ENCODE measurements at places on chromosomes 6 and 20. TPM values are rescaled to one million over a fixed set of nuclear protein-coding genes. Genes with fewer than 3 reads are reported as not detected.

The GJA1 gene
- not detected for total RNA-seq

The MMP24 gene
- not detected for total RNA-seq

DNA sequence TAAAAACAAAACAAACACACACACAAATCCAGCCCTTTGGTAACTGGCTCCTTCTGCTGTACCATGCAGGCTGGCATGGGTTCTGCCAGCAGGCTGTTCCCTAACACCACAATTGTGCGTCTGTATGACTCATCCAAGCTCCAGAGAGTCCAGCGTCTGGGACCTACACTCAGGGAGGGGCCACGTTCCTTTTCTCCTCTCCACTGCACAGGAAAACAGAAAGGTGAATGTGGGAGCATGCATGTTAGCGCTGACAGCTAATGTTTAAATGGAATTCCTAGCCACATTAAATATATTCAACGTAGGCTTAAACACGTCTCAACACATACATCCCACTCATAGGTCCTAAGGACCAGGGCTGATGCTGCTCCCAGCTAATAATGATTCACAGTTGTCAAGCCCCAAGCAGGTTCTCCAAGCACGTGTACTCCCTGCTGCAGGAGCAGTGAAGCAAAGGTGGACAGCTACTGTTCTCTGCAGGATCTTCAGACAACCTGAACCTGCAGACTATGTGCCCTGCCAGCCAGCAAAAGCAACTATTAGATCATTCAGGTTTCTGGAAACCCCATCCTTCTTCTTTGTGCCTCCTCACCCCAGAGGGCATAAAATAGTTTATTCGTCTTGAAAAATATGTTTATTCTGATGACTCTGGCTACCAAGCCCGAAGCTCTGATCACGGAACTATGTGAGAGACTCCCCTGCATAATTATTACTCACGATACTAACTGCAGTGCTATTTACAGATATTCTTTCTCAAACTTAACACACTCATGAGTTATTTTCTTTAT, 20.9 kb downstream of the MAP1LC3A start:
- DNase-seq = no peak

GRCh38 chr20:12535316-12535715, 473.5 kb upstream of the SPTLC3 start:
- DNase-seq = no peak

DNA sequence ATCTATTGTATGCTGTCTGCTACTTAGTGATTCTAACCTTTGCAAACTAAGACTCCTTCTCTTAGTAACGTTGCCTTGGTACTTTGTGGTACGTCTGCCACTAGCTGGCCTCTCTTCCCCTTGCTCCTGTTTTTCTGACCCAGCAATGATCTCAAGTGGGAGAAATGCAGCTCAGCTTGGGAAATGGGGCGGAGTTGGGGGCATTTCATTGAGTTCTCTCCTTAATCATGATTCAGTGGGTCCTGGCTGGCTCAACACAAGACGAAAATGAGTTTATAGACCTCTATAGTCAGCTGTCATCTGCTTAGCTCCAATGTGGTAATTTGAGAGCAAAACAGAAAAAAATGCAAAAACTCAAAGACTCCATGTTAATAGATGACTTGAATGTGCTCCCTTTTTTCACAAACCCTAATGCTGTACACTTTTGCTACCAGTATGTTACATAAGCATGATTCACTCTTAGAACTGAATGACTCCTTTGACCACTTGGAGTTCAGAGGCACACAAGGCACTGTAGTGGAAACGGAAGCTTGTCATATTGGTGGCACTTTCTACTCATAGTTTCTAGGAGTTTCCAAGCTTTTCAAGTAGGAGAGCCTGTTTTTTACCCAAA, 55.3 kb upstream of the SOX4 start:
- DNase-seq = no peak

The MICAL1 gene
- total RNA-seq = 120 TPM

DNA sequence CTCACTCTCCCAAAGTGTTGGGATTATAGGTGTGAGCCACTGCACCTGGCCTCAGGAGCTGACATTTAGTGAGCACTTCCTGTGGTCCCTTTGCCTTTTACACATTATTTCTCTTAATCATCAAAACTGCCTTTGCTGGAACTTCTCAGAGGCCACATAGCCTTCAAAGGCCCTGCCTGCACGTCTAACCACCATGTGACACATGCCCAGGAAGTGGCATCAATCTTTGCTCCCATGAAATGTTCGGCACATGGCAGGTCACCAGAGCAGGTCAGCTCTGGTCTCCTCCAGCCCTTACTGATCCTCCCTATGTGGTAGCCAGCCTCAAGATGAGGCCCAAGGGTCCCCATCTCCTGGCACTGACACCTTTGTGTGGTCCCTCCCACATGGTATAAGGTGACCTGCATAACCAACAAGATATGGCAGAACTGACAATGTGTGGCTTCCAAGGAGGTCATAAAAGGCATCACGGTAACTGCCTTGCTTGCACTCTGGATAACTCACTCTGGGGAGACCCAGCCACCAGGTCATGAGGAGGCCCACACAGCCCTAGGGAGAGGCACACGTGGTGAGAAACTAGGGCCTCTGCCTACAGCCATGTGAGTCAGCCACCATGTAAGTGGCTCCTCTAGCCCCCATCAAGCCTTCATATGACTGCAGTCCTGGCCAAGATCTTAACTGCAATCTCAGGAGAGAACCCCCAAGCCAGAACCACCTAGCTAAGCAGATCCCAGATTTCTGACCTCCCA, 28.8 kb upstream of the HMGA1 start:
- DNase-seq = no peak

DNA sequence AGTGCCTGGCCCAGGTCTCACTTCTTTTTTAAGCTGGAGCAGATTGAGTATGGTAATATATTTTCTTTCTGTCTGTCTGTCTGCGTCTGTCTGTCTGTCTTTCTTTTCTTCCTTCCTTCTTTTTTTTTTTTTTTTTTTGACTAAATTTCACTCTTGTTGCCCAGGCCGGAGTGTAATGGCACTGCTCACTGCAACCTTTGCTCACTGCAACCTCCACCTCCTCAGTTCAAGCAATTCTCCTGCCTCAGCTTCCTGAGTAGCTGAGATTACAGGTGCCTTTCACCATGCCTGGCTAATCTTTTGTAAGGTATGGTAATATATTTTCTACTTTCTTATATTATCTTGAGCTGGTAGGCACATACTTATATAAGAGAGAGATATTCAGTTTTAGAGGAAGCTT, 196.3 kb upstream of the MARCKS start:
- no peak for DNase-seq

- no peak for DNase-seq
Observed at GRCh38 chr20:11549172-11550103, 368.3 kb upstream of the BTBD3 start.

DNA sequence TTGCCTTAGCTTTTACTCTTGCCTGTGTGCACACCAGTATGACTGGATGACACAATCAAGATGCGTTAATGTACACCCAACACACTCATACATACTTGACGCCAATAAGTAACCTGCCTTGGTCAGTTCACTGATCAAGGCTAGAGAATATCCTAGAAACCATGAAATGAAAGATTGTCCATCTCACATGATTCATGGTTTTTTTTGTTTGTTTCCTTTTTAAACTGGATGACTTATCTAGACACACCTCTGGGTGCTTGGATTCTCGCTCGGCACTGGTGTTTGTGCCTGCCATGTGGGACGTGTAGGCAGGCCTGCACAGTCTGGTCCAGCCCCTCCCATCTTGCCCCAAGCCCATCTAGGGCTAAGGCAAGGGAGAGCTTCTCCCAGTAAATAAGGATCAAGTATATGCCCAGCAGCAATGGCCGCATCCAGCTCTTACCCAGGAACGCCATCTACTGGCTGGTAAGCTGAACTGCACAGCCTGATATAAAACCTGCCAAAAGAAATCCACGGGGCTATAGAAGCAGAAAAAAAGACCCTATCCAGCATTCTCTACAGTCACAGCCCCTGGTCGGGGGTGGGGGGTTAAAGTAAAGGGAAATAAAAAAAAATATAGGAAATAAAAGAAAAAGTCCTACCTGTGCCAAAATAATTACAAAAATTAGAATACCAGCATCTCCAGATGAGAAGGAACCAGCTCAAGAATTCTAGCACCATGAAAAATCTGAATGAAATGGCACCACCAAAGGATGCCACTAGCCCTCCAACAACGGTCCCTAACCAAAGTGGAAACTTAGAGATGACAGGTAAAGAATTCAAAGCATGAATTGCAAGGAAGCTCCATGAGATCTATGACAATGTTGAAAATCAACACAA, 73.3 kb downstream of the OTOR start:
- DNase-seq = no peak

DNA sequence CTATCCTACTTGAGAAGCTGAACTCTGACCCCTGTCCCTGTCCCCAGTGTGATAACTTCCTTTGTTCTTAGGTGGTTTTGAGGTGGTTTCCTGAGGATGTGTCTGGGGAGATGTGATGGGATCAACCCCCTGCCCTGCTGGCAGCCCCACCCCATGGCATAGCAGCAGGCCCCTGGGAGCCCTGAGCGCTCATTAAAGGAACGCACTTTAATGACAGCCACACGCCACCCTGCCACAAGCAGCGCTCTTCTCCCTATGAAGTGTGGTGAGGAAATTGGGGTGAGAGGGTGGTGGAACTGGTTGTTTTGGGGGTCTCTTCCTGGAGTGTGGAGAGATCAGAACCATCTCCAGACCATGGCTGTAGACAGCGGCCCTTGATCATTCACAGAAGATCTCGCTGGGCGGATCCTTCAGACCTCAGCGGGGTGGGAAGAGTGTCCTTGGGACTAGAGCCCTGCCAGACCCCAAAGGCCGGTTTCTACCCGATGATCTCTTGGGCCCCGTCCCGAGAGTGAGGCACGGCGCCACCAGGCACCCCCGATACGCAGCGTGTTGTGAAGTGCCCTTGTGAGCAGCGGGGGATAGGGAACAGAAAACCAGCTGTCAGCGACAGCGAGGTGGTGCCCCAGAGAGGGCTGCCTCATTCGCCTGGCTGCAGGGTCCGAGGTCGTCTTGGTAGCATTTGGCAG, 45.4 kb downstream of the SYNJ2 start:
- peak; percentile 18 for DNase-seq

The OPRL1 gene
- 1.4 TPM for total RNA-seq

GRCh38 chr6:39239527-39240154, 10.4 kb upstream of the KCNK5 start:
- no peak for DNase-seq

- DNase-seq = no peak
Observed at GRCh38 chr6:124961777-124962638, at the start of gene RNF217. TSS of gene RNF217 (plus strand) at chr6:124962437. CDS start at chr6:124962545, 108 bp downstream.

DNA sequence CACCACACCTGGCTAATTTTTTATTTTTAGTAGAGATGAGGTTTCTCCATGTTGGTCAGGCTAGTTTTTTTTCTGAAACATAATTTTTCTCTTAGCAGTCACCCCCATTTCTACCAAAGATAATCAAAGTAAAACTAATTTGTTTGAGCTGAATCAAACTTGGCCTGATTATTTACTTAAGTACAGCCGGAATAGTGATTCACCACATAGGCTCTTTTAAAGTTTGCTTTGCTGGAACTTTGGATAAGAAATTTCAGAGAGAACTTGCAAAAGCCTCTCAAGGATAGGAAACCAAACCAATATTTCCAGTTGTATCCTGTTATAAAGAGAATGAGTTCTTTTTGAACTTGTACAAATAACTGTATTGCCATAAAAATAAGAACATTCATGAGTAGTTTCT, 105.0 kb upstream of the SYNCRIP start:
- DNase-seq = no peak

- no peak for DNase-seq
Observed at GRCh38 chr6:94478133-94479005, 1059.0 kb upstream of the EPHA7 start.

- DNase-seq = no peak
Observed at GRCh38 chr20:57266291-57267157, at the start of gene BMP7. TSS of gene BMP7 (minus strand) at chr20:57266641. CDS start at chr20:57266122, 519 bp downstream.

The TFAP2C gene
- not detected for total RNA-seq

GRCh38 chr20:8853805-8854338, 215.0 kb upstream of the PLCB4 start:
- no peak for DNase-seq

GRCh38 chr6:116412270-116412669, 41.5 kb downstream of the DSE start:
- DNase-seq = no peak

DNA sequence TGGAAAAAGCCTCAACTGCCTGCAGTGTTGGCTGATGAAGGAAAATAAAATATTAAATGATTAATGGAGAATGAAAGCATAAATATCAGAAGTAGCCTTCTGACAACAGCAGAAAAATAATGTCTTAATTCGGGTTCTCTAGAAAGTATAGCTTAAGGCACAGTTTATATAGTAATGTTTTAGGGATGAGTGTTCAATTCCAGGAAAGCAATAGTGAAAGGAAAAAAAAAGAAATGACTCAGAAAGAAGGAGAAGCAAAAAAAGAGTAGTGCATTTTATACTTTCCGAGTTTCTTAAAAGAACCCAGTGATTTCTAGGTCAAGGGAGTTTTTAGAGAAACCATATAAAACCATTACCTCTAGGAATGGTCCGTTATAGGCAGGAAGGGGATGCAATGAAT, 137.3 kb downstream of the HTR1B start:
- no peak for DNase-seq

DNA sequence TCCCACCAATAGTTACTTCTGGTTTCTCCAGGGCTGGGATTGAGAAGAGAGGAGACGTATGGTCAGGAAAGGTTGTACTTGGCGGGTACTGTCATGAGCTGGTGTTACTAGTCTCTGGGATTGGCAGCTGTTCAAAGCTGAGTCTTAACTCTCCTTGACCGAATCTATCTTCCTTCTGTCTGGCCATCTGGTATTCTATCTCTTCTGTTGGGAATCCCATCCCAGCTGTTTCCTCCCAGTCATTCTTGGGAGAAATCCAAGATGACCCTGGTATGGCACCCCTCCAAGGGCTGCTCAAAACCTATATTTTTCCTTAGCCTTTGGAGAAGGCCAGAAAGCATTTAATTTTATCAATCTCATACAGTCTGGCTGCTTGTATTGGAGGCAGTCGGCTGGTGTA, 287.0 kb upstream of the CHD6 start:
- DNase-seq = no peak

DNA sequence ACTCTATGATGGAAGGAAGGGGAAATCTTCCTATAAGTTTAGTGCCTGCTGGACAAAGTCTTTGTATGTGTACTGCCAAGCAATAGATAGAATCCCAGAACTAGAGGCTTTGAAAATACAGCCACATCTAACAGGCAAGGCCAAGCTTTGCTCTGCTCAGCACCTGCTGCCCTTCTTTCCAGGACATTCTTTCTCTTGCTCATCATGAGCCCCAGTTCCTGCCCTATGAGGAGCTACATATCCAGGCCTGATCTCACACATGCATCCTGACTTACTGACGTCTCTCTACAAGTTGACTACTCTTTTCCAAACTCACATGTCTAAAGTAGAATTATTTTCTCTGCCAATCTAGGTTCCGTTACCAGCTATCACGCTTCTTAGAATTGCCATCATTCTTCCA, 64.5 kb upstream of the ENPP5 start:
- DNase-seq = no peak

Measured in activated B cell treated with CpG ODN at 0.5 μM for 24 hours (primary cell).